ENCODE measurements at places on chromosomes 11 and 22.

DNA sequence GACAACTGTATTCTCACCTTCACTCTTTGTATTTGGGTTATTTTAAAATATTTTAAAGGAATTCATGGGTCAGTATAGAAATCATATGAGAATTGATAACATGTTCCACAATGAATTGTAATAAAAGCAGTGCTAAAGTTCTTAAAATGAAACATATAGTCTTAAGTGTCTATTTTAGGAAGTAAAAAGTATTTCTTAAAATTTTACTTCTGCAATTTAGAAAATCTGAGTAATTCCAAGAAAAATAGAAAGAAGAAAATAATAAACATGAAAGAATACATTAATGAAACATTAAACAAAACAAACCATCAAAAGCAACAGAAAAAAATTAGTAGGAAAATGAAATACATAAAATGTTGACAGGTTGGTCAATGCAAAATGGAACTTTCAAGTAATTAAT lies 332.4 kb downstream of the ETS1 start:
- no peak for DNase-seq

DNA sequence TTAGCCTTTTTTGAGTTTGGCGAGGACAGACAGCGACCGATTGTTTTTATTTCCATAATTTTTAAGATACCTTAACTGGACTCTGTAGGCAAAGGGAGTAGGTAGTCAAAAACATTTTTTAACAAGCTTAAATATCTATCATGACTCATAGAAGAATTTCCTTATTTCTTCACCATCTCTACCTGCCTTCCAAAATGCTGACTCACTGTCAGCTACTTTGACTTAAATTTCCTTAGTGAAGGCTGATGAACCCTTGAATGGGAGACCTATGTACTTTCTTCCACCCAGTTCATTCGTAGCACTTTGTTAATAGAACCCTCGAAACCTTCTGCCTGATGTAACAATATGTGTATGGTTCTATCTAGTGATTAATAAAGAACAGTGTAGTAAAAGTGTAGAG lies 1.1 kb upstream of the MTMR2 start:
- peak; percentile 65 for DNase-seq

DNA sequence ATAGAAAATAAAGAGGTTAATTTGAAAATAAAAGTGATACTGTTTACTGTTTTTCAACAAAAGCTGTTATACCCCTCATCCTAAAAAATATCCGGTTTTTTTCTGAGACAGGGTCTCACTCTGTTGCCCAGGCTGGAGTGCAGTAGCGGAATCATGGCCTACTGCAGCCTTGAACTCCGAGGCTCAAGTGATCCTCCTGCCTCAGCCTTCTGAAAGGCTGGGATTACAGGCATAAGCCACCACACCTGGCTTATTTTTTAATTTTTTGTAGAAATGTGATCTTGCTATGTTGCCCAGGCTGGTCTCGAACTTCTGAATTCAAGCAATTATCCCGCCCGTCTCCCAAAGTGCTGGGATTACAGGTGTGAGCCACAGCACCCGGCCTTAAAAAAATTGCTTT lies 35.7 kb downstream of the ALG9 start:
- DNase-seq = no peak

GRCh38 chr11:85620256-85620655 lies 6.9 kb downstream of the DLG2 start:
- DNase-seq = no peak

DNA sequence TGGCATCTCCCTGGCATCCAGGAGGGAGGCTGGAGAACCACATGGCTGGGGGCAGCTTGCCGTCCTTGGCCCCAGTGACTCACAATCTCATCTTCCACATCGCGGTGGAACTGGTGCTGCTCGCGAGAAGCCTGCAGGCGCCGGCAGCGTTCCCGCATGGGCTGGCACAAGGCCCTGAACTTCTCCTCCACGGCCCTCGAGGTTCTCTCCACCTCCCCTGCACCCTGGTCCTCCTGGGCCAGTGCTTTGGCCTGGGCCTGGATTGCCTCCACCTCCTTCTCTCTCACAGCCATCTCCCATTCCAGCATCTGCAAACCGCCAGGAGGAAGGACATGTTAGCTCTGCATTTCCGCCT lies 16.3 kb upstream of the RBM4B start:
- no peak for DNase-seq

GRCh38 chr11:23836981-23837380 lies 659.9 kb upstream of the LUZP2 start:
- DNase-seq = no peak

- DNase-seq = no peak
Observed at GRCh38 chr22:50307890-50308596, 597 bp upstream of the PLXNB2 start.

- no peak for DNase-seq
Observed at GRCh38 chr22:47163856-47164513, 401.5 kb downstream of the TBC1D22A start.

DNA sequence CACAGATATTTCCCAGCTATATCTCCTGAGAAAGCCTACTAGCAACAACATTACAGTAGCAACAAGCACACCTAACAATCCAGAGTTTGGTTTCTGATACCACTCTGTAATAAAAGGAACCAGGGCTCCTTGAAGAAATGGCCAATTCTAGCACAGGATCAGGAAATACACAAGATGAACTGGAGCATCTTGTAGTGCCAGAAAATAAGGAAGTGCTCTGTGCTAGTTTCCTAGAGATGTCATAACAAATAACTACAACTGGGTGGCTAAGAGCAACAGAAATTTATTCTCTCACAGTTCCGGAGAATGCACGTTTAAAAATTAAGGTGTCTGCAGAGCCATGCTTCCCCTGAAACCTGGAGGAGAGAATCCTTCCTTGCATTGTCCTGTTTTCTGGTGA lies 217.8 kb downstream of the KIRREL3 start:
- no peak for DNase-seq

GRCh38 chr11:84021291-84021690 lies 735.1 kb upstream of the CCDC90B start:
- DNase-seq = no peak

DNA sequence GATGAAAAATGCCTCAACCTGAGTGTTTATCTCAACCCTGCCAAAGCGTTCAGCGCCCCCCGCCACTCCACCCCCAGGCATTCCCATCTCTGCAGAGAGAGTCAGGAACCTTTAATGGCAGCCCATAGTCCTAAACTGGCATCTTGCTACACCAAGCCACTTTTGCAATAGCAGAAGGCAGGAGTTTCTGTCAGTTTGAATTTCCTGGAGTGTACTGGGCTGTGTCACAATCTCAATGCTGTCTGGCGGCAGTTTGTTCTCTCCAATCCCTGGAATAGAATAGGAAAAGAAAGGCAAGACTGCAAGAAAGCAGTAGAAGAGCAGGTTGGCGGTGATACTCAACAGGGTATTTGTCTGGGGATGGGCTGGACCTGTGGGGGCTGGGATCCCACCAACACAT lies 32.9 kb upstream of the FLI1 start:
- DNase-seq = no peak

DNA sequence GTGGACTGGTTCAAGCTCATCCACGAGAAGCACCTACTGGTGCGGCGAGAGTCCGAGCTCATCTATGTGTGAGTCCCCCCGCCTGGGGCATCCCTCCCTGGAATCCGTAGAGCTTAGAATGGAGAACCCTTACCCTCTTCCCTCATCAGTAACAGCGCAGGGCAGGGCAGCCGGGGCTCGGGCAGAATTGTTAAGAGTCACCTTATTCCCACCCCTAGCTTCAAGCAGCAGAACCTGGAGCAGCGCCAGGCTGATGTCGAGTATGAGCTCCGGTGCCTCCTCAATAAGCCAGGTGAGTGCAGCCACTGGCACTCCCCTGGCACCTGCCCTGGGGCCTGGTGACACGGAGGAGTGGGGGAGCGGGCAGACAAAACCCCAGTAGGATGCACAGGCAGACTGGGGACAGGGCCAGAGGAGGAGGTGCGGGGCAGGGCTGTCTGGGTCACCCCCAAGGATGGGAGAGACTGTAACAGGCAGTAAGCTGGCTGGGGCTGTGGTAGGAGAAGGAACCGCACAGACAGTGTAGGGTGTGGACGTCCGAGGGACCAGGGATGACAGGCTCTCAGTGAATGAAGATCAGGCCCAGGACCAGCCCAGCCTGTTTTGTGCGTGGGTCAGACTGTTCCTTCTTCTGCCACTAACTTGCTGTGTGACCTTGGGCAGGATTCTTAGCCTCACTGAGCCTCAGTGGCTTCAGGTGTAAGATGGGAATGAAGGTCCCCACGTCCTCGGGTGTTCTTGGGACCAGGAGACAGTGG lies 20.4 kb downstream of the C22orf23 start:
- no peak for DNase-seq

Measured in Karpas-422 (cell line).